HT-29 (cell line): ENCODE measurements at places on chromosomes 5 and 9.

DNA sequence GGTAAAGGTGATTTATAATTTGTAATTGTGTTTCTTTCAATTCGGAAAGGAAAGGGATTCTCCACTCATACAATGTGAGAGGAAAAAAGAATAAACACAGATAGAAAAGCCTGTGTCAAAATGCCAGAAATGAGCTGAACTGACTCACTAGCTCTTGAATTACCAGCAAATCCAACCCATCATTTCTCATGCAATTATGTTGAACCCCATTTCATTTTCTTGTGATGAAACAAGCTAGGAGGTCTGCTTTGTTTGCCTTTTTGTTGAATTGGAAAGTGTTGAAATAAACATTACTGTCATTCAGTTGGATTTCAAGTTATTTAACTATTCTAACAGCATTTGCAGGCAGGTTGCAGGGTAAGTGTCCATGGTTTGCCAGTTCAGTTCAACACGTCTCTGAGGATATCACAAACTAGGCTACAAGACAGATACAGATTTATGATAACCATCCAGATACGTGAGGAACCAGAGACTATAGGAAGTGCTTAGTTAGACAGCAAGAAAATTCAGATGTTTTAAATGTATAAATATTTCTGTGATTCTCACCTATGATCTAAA is 547.2 kb downstream of the MAT2B start:
- no peak for DNase-seq

GRCh38 chr5:173395257-173395932 is 67.2 kb upstream of the STC2 start:
- DNase-seq, result peak; percentile 6

DNA sequence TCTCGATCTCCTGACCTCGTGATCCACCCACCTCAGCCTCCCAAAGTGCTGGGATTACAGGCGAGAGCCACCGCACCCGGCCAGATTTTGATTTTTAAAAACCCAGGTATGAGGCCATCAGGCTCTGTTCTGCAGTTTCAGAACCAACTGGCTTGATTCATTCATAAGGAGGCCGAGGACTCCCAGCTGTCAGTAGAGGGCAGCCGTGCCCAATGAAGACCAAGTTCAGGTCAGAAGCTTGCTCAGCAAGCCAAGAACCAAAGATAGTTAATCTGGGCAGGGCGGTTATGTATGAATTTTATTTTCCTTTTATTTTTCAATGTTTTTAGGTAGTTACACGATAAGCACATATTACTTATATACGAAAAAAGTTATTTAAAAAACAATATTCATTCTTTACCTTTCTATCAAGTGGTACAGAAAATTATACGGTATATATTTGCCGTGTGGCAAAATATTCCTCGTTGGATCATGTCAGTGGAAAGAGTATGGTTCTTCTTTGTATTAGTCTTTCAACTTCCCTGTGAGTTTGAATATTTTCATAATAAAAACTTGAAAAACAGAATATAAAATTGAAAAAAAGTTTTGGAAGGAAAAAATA is 18.0 kb downstream of the MGAT1 start:
- peak; percentile 81 for DNase-seq

- DNase-seq, result peak; percentile 82
These were observed 193.8 kb upstream of the ZNF618 start for GRCh38 chr9:113682297-113682771.

DNA sequence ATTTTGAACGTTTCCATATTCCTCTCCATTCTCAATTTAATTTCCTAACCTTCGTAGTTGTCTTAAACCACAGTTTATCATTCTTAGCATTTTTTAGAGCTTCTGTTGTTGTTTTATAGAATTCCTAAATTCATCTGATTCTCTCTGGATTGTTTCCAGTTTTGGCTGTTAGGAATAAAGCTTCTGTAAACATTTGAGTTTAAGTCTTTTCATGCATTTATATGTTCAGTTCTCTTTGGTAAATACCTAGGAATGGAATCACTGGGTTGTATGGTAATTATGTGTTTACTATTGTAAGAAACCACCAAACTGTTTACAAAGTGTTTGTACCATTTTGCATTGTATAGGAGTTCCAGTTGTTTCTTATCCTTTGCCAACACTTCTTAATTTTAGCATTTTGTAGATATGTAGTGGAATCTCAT is 29.7 kb downstream of the GPR21 start:
- no peak for DNase-seq

DNA sequence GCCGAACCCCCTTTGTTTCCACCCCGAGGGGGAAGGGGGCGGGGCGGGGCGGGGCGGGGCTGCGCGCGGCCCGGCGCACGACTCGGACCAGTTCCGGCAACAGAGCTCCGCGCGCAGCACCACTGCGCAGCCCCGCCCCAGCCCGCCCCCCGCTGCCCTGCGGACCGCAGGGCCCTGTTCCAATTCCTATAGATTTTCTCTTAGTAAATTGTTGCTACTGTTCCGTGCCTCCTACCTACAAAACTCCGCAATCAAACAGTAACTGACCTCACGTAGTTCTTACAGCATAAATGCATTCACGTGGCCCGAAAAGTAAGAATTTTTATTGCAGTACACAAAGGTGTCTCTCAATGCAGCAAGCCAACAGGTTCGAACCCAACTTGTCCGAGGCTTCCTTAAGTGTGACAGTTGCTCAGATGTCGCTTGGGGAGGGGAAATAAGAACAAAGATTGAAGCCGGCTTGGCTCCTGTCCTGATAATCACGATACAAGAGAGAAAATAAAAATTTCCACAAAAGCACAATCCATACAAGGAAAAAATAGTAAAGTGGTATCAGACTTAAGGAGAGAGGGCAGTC is 1.2 kb upstream of the RNF38 start:
- peak; percentile 59 for DNase-seq
